ENCODE measurements at places on chromosomes 3 and 15.
A peak's percentile ranks its signal among the peaks of the same experiment; 100 is the strongest.

DNA sequence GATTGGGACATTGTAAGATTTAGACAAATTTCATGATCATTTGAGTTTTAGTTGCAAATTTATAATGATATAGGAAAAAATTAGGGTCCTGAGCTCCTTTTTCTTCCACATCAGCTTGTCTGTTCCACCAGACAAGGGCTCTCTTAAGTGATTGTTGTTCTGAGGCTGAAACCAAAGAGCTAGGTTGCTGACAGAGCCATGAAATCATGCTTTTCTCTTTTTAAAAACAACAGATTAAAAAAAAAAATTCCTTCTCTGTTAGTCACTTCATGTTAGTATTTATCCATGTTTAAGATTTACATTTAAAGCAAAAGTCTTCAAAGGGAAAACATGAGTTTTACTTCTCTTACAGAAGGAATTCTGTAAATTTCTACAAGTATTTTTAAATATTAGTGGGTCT, 56.8 kb downstream of the ATP2C1 start:
- DNase-seq = no peak

DNA sequence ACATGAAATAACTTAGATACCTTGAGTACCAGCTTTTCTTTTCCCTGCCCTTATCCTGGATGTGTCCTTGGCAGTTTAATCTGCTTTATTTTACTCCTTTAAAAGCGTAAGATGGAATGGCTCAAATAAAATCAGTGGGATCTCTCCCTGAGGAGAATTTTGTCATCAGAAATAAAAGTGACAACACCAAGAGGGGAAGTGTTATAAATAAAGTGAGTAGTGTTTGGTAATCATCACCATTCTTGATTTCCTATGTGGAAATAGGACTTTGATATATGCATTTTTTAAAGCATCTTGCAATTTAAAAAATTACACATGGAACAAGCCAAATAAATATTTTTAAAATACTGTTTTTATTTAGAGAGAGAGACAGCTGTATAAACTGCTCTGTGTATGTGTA, 76.5 kb downstream of the MBNL1 start:
- DNase-seq = no peak

DNA sequence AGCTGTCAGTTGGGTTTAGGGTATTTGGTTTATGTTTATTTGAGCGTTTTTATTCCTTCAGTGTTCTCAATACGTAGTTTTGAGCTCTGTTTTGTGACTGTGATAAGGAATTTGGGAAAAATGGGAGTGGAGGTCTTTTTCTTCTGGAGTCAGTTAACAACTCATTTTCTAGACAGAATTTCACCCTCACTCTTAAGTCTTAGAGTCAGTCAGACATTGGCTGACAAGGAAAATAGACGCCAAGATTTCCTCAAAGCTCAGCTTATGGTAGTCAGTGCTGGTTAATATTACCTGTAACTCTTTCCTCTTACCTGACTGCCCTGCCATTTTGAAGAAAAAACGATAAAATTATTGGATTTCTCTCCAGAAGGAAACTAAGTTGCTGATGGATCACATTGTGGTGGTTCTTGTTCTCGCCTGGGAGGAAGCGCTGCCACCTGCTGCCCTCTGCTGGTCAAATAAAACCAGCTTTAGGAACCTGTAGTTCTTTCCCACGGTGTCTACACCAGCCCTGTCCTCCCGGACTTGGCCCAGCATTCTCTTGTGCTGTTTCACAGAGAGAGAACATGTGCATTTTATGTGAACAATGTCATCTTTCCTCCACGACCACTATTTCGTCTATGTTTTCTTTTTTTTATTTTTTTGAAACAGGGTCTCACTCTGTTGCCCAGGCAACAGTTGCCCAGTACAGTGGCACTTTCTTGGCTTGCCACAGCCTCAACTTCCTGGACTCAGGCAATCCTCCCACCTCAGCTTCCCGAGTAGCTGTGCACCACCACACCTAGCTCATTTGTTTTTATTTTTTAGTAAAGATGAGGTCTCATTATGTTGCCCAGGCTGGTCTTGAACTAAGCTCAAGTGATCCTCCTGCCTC, 41.4 kb upstream of the UMPS start:
- peak; percentile 64 for DNase-seq

- DNase-seq = no peak
These were observed 35.2 kb upstream of the TF start for GRCh38 chr3:133711013-133711412.

GRCh38 chr3:153268564-153269279, 106.7 kb downstream of the RAP2B start:
- DNase-seq = no peak

DNA sequence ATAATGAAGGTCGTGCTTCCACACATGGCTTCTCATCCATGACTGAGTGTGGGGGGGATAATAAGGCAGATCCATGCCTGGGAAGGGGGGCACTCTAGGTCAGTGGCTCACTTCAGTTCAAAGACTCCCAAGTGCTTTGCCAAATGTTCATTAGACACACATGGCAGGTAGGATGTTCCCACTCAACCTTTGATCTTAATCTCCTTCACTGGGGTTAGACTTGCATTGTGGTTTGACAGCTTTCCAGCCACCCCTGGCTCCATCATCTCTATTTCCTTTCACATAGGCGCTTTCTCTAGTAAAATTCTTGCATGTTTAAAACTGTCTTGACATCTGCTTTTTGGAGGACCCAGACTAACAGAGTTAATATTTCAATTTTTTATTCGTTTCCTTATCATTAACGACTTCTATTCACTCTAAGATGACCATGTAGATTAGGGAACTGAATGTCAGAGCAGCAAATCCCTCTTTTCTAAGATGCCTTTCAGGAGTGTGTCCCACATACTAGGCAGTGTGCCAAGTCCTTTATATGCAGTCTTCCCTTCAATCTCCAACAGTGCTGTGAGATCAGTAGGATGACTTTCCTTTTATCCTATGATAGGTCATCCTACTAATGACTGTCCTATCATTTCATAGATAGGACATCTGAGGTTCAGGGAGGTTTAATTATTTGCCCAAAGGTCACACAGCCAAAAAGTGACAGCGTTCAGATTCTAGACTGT, 57.9 kb downstream of the BTD start:
- DNase-seq = no peak

GRCh38 chr15:59005579-59005978, 18.1 kb downstream of the RNF111 start:
- DNase-seq = no peak

DNA sequence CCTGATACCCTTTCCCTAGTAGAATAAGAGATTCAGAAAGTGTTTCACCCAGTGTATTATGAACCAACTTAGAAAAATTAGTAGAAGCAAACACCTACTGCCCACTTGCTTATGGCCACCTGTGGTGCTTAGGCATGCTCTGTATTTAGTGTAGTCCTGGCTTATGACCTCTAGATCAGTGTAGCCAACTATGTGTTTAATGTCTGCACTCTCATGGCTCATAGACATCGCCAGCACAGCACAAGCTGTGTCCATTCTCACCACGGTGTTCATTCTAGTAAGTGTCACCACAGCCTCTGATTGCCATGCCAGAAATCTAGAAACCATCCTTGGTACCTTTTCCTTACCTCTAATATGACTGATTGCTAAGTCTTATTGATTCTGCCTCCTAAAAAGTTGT, 14.3 kb downstream of the ASB7 start:
- no peak for DNase-seq

DNA sequence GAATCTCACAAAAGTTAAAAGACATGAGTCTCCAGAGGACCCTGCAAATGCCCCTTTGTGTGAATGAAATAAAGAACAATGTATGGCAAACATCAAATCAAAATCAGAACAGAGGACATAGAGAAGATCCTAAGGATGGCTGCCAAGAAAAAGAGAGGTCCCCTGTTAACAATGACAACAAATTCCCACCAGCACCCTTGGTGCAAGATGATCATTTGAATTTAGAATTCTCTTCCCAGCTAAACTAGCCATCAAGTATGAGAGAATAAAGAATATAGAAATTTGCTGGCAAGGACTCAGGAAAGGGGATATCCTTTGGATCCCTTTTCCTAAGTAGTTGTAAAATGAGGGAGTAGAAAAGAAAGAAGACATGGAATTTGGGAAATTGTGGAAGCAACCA, 8.2 kb downstream of the GP5 start:
- no peak for DNase-seq

DNA sequence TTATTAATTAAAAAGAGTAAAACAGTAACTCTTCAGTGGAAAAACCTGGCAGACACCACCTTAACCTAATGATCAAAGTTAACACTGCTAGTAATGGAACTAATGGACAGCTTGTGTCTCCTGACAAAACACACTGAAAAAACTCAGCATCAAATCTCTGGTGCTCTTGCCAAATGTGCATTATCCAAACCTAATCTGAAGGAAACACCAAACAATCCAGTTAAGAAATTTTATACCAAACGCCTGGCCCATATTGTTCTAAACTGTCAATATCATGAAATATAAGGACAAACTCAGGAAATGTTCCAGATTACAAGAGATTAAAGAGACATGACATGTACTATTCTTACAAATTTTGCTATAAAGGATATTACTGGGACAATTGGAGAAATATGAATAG, 10.4 kb downstream of the RSL24D1 start:
- DNase-seq = no peak

DNA sequence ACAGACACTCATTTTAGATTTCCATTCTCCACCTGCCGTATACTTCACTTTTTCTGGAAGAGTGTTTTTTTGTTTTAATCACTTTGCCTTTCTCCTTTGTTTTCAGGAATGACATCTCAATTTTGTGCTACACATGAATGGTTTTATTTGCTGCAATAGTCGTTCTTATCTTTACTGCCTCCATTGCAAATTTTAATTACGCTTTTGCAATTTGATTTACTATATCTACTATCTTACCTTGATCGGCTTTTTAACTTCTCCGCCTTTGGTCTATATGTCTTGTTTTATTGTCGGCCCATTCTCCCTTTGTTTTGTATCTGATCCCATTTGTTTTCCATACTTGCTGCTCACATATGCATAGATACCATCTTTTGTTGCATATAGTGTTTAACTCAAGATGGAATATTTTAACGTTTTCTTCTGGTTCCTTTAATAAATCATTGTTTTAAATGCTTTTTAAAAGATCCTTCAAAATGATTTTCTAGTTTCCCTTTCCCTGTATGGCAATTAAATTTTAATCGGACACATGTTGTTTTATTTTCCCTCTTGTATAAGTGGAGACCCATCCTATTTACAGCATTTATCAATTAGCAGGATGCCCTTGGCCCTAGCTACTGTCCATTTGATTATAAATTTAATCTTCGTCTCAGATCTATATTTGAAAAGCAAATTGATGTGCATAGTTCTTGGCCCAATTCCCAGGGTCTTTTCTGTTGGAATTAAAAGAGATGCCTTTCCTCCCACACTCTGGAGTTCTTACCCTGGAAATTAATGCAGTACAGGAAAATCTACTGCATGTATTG, 97.2 kb upstream of the CNTN4 start:
- no peak for DNase-seq

GRCh38 chr15:71232411-71232810, 117.1 kb downstream of the THSD4 start:
- no peak for DNase-seq

DNA sequence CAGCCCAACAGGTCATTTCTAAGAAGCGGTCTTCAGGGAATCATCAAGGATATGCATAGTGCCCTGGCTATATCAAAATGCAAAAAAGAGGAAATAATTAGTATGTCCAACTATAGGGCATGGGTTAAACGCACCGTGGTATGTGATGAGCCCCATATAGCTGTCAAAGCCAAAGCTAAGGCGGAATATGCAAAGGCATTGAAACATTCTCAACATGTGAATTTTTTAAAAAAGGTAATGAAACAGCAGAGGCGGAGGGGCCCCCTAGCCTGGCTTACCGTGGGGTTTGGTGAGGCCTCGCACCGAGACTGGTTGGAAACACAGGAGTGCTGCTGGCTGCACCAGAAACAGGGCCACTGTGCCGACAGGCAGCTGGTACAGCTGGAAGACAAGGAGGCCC, 23.2 kb downstream of the PLXND1 start:
- DNase-seq = no peak

GRCh38 chr3:63980830-63981498, 42.3 kb downstream of the PSMD6 start:
- no peak for DNase-seq

- no peak for DNase-seq
These were observed 49.3 kb downstream of the TMEM266 start for GRCh38 chr15:76109046-76109445.

DNA sequence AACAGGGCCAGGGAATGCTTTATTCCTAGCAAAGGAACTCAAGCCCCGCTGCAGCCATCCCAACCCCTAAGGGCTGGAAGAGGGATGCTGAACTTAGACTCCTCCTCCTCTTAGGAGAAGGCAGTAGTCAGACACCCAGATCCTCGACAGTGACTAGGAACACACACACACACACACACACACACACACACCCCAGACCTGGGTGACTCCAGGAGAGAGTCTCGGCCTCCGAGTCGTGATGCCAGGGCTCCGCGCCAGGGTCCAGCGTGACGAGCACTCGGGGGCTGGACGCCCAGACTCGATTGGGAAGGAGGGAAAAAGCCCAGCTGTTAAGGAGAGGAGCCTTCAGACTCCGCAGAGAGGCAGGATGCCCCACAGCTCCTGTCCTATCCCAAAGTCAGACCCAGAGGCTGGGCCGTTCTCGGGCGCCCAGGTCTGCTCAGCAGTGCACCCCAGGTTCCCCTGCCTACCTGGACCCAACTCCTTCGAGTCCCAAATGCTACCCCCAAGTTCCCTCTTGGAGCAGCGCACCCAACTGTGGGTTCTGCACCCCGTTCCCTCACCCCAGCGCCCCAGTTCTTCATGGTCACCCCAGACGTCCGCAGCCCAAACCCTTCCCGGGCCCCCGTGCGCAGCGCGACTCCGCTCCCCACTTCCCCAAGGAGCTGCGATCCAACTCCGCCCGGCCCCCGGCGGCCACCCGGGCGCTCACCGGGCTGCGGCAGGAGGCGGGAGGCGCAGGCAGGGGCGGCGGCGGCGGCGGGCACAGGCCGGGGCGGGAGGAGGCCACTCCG, 421 bp downstream of the BMF start:
- peak; percentile 74 for DNase-seq

- DNase-seq = no peak
These were observed 1060.2 kb downstream of the ROBO1 start for GRCh38 chr3:78707609-78708008.

GRCh38 chr15:88741046-88741445, 62.2 kb upstream of the ACAN start:
- DNase-seq = no peak

Measured in MG63 (cell line).